BJ (cell line): ENCODE measurements at places on chromosomes 16 and 17. TPM values are rescaled to one million over a fixed set of nuclear protein-coding genes. Genes with fewer than 3 reads are reported as not detected.
A peak's percentile ranks its signal among the peaks of the same experiment; 100 is the strongest.

The TEKT3 gene
- 0.17 and 0.21 TPM in 2 replicates for polyA plus RNA-seq

The GAS7 gene
- polyA plus RNA-seq: 1.2 and 1.4 TPM in 2 replicates

- no peak for DNase-seq
Measured at GRCh38 chr16:4303973-4304372, 11.9 kb upstream of the GLIS2 start.

GRCh38 chr17:47663912-47664623 is 14.3 kb downstream of the KPNB1 start:
- DNase-seq: no peak

DNA sequence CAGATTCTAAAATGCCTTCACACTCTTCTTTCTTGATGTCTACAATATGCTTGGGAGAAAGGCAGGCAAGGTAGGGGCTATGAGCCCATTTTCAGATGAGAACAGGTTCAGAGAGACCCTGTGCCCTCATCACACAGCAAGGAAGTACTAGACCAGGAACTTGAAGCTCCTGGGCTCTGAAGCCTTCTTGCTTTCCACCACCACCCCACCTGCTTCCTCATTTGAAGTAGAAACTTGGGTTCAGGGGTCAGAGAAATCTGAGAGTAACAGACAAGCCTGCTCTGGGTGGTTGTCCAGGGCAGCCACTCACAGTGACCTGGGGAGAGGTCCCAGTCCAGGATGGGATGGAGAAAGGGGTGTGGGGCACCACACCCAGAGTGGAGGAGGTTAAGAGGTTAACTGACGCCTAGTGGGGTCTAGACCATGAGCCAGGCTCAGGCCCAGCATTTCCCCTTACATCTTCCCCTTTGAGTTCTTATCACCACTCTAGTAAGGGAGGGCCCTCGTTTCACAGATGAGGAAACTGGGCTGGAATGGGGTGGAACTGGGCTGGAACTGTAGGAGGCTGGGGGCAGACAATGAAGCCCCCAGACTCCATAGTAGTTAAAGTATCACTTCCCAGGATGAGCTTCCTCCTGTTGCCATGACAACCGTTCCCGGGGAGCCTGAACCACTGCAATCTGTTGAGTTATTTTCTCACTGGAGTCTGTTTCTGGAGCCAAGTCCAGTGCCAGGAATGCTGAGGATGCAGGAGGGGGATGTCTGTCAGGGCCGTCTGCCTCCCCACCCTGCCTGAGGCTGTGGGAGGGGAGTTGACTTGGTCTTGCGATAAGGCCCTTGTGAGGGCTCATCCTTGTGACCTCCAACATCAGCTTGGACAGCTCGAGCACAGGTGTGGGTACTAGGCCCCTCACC is 16.2 kb upstream of the PHF12 start:
- no peak for DNase-seq

- DNase-seq: no peak
Measured at GRCh38 chr16:11163761-11164261, 92.2 kb downstream of the SOCS1 start.

DNA sequence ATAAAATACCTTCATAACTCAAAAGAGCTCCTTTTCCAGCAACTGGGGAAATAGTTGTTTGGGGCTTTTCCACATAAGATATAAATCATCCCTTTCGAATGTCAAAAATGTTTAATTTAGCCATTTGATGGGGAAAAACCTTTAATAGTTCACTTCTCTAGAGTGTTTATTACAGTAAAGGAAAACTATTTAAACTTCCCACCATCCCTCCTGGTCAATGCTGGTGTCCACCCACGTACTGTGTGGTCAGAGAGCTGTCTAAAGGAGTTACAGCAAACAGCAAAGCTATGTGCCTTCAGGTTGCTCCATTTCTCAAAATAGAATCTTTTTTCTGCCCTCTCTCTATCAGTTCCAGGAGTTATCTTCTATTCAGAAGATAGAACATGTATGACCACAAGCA is 33.5 kb downstream of the KANSL1 start:
- peak; percentile 47 for DNase-seq

- DNase-seq: no peak
Measured at GRCh38 chr16:17447101-17447569, 23.6 kb downstream of the XYLT1 start.

DNA sequence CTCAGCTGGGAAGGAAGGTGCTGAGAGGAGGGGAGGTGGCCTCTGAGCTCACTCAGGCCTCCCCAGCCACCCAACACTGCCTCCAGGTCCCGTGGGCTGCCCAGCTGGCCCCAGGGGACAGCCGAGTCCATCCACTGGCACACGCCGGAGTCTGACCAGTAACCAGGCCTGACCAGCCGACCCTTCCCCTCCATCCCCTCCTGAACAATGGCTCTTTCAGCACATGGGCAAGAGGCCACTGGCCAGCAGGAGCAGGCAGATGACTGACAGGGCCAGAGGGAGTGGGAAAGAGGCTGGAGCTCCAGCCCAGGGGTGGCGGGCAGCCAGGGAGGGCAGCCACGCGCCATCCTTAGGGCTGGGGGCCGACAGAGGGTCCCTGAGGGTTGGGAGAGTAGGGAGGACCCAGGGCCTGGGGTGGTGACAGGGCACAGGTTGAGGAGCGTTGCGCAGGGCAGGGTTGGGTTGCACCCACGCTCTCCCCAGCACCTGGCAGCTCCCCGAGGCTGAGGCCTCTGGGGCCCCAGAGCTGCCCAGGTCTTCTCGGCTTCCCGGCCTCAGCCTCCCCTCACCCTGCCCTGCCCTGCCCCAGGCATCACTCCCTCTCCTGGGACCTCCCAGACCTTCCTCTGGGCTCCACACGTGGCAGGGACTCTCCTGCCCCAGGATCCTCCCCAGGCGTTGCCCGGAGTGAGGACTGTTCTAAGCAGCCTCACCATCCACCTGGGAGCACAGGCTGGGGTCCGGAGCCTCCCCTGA is 20.2 kb upstream of the SLC38A10 start:
- no peak for DNase-seq

DNA sequence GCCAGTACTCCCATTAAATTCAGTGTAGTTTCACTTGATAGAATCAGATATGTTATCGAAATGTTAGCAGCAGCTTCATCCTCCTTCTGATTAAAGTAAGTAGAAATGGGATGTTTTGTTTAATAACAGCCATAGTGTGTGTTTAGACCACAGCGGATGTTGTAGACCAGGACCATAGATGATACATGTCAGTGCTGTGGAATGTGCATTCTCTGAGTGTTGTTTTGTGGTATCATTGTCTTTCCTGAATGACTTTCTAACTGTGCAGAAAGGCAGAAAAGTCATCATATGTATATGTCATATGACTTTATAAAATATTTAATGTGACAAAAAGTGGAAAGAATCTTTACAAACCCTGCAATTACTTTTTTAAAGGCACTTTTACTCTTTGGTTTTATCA is 55.6 kb downstream of the CYLD start:
- DNase-seq: no peak

DNA sequence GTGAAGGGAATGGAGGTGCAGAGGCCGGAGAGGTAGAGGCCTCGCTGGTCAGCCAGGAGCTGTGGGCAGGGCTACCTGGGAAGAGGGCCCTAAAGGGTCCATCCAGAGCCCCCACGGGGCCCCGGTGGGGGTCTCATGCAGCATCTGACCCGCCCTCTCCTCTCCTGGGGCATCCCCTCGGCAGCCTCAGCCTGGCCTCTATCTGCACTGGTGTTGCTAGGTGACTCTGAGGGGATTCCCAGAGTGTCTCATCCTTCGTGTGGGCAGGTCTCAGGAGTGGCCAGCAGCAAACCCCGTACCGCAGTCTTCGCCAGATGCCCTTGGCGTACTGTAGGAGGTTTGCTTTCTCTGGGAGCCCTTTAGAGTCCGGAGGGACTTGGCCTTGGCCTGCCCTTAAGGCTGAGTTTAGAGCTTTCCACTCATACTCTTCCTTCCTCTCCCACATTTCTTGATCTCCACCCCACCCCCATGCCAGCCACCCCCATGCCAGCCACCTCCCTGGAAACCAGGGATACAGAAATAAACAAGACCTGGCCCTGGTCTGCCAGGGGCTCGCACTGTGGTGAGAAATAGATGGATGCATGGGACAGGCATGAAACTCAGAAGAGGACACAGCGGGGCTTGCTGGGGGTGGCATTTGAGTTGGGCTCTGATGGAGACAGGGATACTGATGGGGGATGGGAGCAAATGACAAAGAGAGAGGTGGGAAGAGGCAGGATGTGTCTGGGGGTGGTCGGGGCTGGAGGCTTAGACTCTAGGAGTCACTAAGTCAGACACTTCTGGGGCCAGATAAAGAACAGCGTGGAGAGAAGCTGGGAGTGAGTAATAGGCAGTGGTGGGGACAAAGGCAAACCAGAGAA is 9.9 kb downstream of the SLC5A10 start:
- DNase-seq: no peak

The CD300LF gene
- polyA plus RNA-seq: not detected in 2 replicates

- DNase-seq: no peak
Measured at GRCh38 chr17:74770498-74771318, 5.4 kb downstream of the NAT9 start.

The WSCD1 gene
- polyA plus RNA-seq: 0.28 and 1.0 TPM in 2 replicates

The CTF1 gene
- polyA plus RNA-seq: 14.9 and 22.2 TPM in 2 replicates

GRCh38 chr17:42814633-42815399 is 9.3 kb downstream of the BECN1 start:
- DNase-seq: peak; percentile 26

The RAMP2 gene
- 1.7 and 2.8 TPM in 2 replicates for polyA plus RNA-seq

DNA sequence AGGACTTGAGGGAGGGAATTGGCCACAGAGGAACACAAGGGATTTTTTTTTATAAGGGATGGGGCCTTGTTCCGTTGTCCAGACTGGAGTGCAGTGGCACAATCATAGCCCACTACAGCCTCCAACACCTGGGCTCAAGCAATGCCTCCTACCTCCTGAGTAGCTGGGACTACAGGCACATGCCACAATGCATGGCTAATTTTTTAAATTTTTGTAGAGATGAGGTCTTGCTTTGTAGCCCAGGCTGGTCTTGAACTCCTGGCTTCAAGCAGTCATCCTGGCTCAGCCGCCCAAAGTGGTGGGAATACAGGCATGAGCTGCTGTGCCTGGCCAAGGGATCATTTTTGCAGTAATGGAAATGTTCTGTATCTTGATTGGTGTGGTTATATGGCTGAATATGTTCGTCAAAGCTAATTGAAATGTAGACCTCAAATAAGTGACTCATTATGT is 56.9 kb downstream of the VMP1 start:
- no peak for DNase-seq

- no peak for DNase-seq
Measured at GRCh38 chr16:72429671-72430081, 257.7 kb upstream of the PMFBP1 start.

The NPIPA7 gene
- polyA plus RNA-seq: 18.8 and 29.1 TPM in 2 replicates

GRCh38 chr16:25716186-25716585 is 24.4 kb downstream of the HS3ST4 start:
- no peak for DNase-seq

The TANC2 gene
- 19.3 and 27.5 TPM in 2 replicates for polyA plus RNA-seq

GRCh38 chr16:82639263-82639662 is 12.5 kb downstream of the CDH13 start:
- DNase-seq: no peak

The MYO18A gene
- 8.2 and 12.0 TPM in 2 replicates for polyA plus RNA-seq

The TBC1D3H gene
- polyA plus RNA-seq: not detected in 2 replicates

DNA sequence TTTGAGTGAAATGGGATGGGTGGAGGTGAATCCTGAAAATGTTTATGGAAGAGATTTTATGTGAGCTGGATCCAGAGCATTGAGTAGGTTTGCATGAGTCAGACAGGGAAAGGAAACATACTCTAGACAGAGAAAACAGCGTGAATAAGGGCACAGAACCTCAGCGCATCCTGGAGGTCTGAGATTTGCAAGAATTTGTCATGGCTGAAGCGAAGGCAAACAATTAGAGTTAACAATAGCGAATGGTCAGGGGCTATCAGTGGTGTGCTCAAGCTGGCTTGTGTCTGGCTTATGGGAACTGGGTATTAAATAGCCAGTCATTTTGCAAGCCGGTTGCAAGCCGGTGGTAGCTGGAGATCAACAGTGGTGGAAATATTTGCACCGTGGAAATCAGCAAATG is 36.4 kb downstream of the MAP2K6 start:
- DNase-seq: no peak

The TPSD1 gene
- polyA plus RNA-seq: not detected in 2 replicates

The GGA3 gene
- polyA plus RNA-seq: 18.7 and 27.6 TPM in 2 replicates

DNA sequence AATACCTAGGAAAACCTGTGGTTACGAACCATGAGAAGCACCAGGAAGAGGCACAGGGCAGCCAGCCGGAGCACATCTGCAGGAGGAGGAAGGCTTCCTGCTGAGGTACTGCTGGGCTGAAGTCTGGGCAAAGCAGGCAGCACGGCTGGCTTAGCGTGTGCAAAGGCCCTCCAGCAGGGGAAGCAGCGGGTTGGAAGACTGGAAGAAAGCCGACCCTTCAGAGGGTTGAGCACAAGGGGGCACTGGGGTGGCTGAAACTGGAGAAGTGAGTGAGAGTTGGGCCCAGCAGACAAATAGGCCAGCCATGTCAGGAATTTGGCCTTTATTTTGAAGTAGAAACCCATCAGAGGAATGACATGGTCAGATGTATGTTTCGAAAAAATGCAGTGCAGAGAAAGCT is 12.1 kb upstream of the HSD3B7 start:
- no peak for DNase-seq

DNA sequence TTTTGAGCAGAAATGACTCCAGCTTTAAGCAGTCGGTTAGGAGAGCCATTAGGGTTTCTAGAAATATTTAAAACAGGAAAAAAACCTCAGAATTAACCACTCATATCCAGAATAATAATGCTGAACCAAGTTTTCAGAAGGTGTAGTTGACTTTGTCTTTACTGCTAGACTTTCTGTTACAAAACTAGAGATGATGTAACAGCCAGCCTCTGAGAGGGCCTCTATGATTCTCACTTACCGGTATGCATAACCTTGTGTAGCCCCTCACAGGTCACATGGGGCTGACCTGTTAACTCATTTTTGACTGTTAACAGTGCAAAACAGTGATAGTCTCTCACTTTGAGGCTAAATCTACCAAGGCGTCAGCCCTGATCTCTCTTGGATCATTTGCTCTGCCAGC is 74.3 kb downstream of the TEX14 start:
- no peak for DNase-seq

DNA sequence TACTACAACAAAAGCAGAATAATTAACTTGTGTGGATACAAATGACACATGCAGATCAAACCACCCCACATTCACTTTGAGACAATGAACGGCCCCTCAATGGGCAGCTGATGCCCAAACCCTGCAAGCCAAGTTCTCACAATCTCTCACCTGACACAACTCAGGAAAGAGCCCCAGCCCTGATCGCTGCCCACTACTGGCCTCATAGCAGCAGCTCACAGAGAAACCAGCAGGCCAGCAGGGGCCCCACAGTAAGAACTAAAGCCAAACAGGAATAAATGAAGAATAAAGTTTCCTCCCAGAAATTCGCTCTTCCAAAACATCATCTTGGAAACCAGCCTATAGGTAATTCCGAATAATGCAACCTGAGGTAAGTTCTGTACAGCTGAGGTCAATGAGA is 7.7 kb downstream of the AKTIP start:
- no peak for DNase-seq

The ATP2A1 gene
- 0.38 and 0.44 TPM in 2 replicates for polyA plus RNA-seq

The OSGIN1 gene
- 2.0 and 5.1 TPM in 2 replicates for polyA plus RNA-seq

GRCh38 chr17:43599835-43600234 is 53.7 kb upstream of the ETV4 start:
- DNase-seq: no peak

The PRSS8 gene
- not detected in 2 replicates for polyA plus RNA-seq

The PSME3 gene
- 65.7 and 101 TPM in 2 replicates for polyA plus RNA-seq

The TMEM238L gene
- polyA plus RNA-seq: not detected in 2 replicates

The KCNJ16 gene
- polyA plus RNA-seq: not detected in 2 replicates

The MYH2 gene
- 0.34 and 0.43 TPM in 2 replicates for polyA plus RNA-seq
